Esophagus muscularis mucosa (tissue), 4 donors: ENCODE measurements at places on chromosomes 11 and 22.

DNA sequence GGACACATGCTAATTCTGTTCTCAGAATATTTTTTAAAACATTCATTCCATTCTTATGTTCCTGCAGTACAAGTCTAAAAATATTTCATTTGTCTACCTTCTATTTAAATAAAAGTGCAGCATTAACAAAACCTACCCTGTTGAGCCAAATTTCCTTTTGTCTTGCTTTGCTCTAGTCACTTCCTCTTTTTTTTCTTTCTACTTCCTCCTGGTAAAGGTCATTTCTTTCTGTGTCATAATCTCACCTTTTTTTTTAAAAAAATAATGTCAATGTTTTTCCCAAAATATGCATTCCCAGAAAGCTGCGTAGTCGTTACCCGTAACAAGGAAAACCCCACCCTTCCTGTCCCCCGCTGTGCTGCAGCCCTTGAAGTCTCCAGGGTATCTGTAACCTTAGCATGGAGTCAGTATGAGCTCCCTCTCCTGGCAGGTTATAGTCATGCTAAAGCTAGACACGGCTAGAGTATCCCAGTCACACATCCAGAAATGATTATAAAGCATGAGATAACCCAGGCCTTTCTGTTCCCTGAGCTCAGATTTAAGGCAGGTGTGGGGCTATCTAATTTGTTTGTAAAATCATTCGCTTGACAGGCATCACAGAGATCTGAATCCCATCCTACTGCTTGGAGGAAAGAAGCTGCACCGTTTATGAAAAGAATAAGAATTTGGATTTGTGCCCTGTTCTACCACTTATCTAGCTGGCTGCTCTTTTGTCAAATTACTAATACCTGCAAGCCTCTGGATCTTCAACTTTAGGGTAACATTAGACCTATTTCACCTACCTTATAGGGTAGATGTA lies 51.1 kb upstream of the EED start:
- H3K36me3 ChIP-seq, result no peaks in the 10 kb centered on the region
- no peak for DNase-seq
- H3K27ac ChIP-seq, result peak overlapping the region; percentile 15
- H3K27me3 ChIP-seq, result no peaks in the 10 kb centered on the region

- H3K36me3 ChIP-seq, result no peaks in the 10 kb centered on the region
- no peaks in the 10 kb centered on the region for H3K27me3 ChIP-seq
- peaks cover 5% of the 10 kb centered on the region for H3K4me1 ChIP-seq
Observed at GRCh38 chr11:57521116-57521515, 5.6 kb upstream of the SLC43A1 start.

- H3K36me3 ChIP-seq, result no peaks in the 10 kb centered on the region
- H3K27ac ChIP-seq, result peak overlapping the region; percentile 59
- DNase-seq, result no peak
- H3K4me3 ChIP-seq, result no peak overlapping the region
- H3K27me3 ChIP-seq, result no peaks in the 10 kb centered on the region
- peaks cover 44% of the 10 kb centered on the region for H3K4me1 ChIP-seq
Observed at GRCh38 chr22:35910003-35910769, 118.4 kb downstream of the RBFOX2 start.

GRCh38 chr22:39242595-39243438 lies 2.0 kb downstream of the PDGFB start:
- H3K4me3 ChIP-seq, result peak overlapping the region; percentile 60
- peaks cover 16% of the 10 kb centered on the region for H3K27me3 ChIP-seq
- H3K27ac ChIP-seq, result peak overlapping the region; percentile 77

GRCh38 chr22:26536056-26536761 lies 23.9 kb upstream of the TFIP11 start:
- H3K36me3 ChIP-seq, result peaks cover 16% of the 10 kb centered on the region
- no peak overlapping the region for H3K4me3 ChIP-seq
- no peak overlapping the region for H3K27ac ChIP-seq
- DNase-seq, result no peak
- H3K27me3 ChIP-seq, result no peaks in the 10 kb centered on the region
- H3K4me1 ChIP-seq, result no peaks in the 10 kb centered on the region

DNA sequence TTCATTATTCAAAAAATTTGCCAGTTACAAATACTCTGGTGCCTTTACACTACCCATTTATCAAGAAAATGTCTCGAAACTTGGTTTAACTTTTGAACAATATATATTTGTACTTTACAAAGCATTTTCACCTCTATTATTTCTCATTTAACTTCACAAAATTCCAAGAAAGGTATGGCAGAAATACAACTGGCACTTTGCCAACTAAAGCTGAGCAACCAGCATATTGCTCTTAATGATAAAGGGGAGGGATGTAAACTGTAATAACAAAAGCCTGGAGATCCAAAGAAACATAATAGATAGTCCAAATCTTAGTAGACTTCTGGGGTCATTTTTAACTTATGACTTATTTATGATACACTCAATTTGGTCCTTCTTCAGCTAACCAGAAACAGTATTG lies 7.7 kb downstream of the PITPNB start:
- DNase-seq, result no peak
- no peaks in the 10 kb centered on the region for H3K27me3 ChIP-seq
- peaks cover 57% of the 10 kb centered on the region for H3K4me1 ChIP-seq
- H3K27ac ChIP-seq, result no peak overlapping the region
- peaks cover 51% of the 10 kb centered on the region for H3K36me3 ChIP-seq

- H3K27ac ChIP-seq, result no peak overlapping the region
- H3K4me1 ChIP-seq, result no peaks in the 10 kb centered on the region
- no peak for DNase-seq
- H3K4me3 ChIP-seq, result no peak overlapping the region
Observed at GRCh38 chr11:23403210-23404185, 543.2 kb upstream of the CCDC179 start.

DNA sequence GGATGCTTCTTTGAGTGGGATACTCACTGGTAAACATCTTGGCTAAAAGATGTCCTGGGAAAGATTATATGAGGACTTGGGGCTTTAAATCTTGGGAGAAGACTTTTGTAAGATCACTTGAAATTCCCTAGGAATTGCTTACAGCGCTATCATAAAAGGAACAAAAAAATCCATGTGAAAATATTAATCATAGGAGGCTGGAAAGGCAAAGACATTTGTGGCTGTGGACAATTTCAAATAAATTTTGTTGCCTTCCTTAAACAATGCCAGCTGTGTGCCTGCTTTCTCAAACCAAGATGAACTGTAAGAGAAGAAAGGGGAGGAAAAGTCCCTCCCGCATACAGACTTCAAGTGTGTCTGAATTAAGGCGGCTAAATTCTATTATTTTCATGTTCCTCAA lies 75.6 kb downstream of the SNX19 start:
- no peak overlapping the region for H3K4me3 ChIP-seq
- H3K27me3 ChIP-seq, result no peaks in the 10 kb centered on the region
- no peak for DNase-seq
- H3K27ac ChIP-seq, result no peak overlapping the region
- peaks cover 5% of the 10 kb centered on the region for H3K4me1 ChIP-seq

- peak within 1 kb of the TSS; percentile 61 for H3K4me3 ChIP-seq
- no peaks in the 10 kb centered on the region for H3K36me3 ChIP-seq
- peaks cover 6% of the 10 kb centered on the region for H3K4me1 ChIP-seq
- H3K27me3 ChIP-seq, result no peaks in the 10 kb centered on the region
Observed at GRCh38 chr11:17388609-17389210, at the start of gene KCNJ11. Gene KCNJ11, minus strand, starts transcription at chr11:17388659. Its CDS starts 568 bp downstream, at chr11:17388091.

- H3K36me3 ChIP-seq, result no peaks in the 10 kb centered on the region
- no peaks in the 10 kb centered on the region for H3K27me3 ChIP-seq
- DNase-seq, result no peak
Observed at GRCh38 chr22:37533995-37534394, 14.8 kb upstream of the CARD10 start.

- H3K4me3 ChIP-seq, result no peak overlapping the region
- peaks cover 4% of the 10 kb centered on the region for H3K4me1 ChIP-seq
- no peak overlapping the region for H3K27ac ChIP-seq
- DNase-seq, result no peak
- no peaks in the 10 kb centered on the region for H3K27me3 ChIP-seq
Observed at GRCh38 chr22:50605613-50606074, 5.1 kb downstream of the MAPK8IP2 start.

GRCh38 chr11:73331138-73331916 lies 23.3 kb downstream of the ARHGEF17 start:
- H3K36me3 ChIP-seq, result no peaks in the 10 kb centered on the region
- no peak overlapping the region for H3K4me3 ChIP-seq
- DNase-seq, result no peak
- H3K27me3 ChIP-seq, result no peaks in the 10 kb centered on the region
- peak overlapping the region; percentile 77 for H3K27ac ChIP-seq

GRCh38 chr11:57305523-57305922 lies 19.2 kb downstream of the TNKS1BP1 start:
- no peak for DNase-seq
- H3K27ac ChIP-seq, result no peak overlapping the region
- H3K4me3 ChIP-seq, result no peak overlapping the region
- H3K36me3 ChIP-seq, result peaks cover 32% of the 10 kb centered on the region
- no peaks in the 10 kb centered on the region for H3K27me3 ChIP-seq

DNA sequence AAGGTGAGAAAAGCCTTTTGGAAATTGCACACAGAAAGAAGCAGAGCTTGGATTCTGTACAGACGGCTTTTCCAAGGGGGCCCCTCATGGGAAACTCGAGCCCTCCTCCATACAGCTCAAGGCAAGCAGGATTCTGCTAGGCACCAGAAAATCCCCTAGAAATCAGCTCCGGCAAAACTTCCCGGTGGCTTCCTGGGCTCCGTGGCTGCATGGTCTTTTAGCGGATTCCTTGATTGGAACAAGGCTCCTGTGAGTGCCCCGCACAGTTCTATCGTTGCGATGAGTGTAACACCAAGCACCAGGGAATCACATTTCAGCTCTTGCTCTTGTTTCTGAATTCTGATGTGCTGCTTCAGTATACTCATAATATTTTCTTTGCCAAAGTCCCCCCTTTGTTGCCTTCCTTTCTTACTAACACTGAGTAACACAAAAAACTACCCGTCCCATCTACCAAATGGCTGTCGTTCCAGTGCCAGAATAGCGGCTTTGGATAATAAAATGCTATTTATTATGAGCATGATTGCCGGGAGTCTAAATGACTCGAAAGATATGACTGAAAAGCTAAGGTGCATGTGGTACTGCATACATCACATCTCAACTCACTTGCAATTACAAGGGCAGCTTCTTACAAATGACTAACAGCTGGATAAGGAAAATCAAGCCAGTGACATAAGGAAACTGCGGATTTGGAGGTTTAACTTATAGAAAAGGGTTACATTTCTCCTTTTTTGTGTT lies 494.1 kb downstream of the DLG2 start:
- H3K4me1 ChIP-seq, result peaks cover 9% of the 10 kb centered on the region
- no peaks in the 10 kb centered on the region for H3K27me3 ChIP-seq
- H3K36me3 ChIP-seq, result no peaks in the 10 kb centered on the region
- H3K27ac ChIP-seq, result no peak overlapping the region

GRCh38 chr22:37621352-37621860 lies 12.8 kb downstream of the GGA1 start:
- DNase-seq, result no peak
- no peak overlapping the region for H3K27ac ChIP-seq
- H3K36me3 ChIP-seq, result peaks cover 9% of the 10 kb centered on the region
- no peaks in the 10 kb centered on the region for H3K27me3 ChIP-seq

DNA sequence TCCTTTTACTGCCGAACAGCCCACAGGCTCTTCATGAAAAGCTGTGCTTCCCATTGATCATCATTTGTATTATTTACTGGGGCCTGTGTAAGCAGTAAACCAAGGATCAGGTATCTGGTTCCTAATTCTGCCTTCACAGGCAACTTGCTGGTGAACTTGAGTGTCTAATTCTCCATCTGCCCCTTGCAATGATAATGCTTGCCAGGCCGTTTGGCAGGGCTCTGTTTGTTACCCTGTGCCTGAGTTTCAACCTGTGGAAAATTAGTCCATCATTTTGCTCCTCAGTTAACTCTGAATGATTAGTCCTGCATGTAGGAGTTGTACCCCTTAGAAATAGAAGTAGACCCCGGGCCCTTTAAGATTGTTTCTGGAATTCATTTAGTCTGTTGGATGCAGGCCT lies 298.4 kb upstream of the CADM1 start:
- no peak for DNase-seq
- no peak overlapping the region for H3K27ac ChIP-seq
- H3K4me1 ChIP-seq, result no peaks in the 10 kb centered on the region

DNA sequence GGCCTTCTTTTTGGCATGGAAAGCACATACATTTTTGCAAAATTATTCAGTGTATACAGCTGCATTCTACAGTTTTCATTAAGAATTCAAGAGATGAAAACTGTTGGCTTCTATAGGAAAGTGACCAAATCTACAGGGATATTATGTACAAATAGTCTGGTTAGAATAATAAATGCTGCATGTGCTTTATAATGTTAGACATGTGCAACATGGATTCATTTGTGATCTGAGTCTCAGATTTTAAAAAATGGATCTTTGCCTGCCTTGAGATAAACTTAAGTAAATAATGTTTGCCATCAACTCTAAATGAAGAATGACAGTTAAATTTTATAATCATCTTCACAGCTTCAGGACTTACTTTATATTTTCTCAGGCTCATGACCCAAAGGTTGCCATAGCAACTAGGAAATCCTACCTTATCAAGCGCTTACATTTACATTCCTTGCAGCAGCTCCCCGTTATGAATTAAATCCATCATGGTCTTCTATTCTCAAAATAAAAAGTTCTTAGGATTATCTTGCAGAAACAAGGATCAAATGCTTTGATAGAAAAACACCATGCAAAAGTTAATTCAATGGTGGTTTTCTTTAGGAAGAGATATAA lies 200.2 kb downstream of the CADM1 start:
- H3K27me3 ChIP-seq, result no peaks in the 10 kb centered on the region
- H3K27ac ChIP-seq, result no peak overlapping the region
- H3K4me3 ChIP-seq, result no peak overlapping the region
- no peaks in the 10 kb centered on the region for H3K4me1 ChIP-seq

GRCh38 chr11:72700146-72700545 lies 25.9 kb upstream of the PDE2A start:
- peaks cover 99% of the 10 kb centered on the region for H3K36me3 ChIP-seq
- no peak overlapping the region for H3K4me3 ChIP-seq
- H3K27me3 ChIP-seq, result no peaks in the 10 kb centered on the region
- no peak for DNase-seq

DNA sequence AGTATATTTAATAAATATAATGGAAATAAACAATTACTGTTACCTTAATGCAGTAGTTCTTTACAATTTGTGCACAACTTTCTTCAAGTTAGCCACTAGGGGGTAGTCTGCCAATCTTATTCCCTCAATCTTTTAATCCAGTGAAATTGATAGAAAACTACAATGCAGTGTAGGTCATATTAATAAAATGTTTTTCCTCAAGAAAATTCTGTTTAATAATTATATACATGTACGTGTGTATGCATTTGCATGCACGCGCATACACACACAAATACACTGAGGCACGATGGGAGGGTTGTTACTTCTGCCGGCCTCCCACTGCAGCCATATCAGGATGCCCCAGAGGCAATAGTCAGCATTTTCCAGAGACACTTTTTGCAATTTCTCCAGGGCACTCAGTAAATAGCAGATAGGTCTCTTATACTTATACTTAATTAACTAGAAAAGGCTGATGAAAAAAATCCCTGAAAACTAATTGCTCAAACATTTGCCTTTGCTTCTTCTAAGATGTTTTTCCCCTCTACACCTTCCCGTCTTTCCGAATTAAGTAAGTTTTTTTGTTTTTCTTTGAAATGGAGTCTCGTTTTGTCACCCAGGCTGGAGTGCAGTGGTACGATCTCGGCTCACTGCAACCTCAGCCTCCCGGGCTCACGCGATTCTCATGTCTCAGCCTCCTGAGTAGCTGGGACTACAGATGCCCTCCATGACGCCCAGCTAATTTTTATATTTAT lies 3.1 kb downstream of the GAB2 start:
- no peaks in the 10 kb centered on the region for H3K36me3 ChIP-seq
- H3K4me1 ChIP-seq, result peaks cover 27% of the 10 kb centered on the region
- no peaks in the 10 kb centered on the region for H3K27me3 ChIP-seq
- no peak overlapping the region for H3K27ac ChIP-seq
